Umbilical cord (tissue), 2 donors: ENCODE measurements at places on chromosomes 3 and 15. TPM values are rescaled to one million over a fixed set of nuclear protein-coding genes. Genes with fewer than 3 reads are reported as not detected.

ZBED2 gene
- total RNA-seq: 8.7 TPM

UBAP1L gene
- 2.2 TPM for total RNA-seq

EFCC1 gene
- total RNA-seq: not detected

DNA sequence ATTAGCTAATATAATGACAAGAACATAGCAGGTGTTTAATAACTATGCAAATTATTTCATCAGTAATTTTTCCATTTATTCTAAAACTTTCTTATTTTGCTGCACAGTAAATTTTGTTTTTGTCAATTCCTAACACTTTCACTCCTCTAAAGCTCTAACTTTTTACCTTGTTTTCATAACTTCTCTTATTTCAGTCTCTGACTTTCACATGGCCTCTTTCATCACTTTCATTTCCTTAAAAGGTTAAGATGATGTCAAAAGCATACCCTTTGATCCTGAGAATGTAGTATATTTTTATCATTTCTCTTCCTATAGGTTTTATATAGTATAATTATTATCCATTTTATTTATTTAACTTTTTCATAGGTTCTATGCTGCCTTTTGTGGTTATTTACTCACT is 1325.8 kb upstream of the ALCAM start:
- DNase-seq: no peak

GRCh38 chr3:171972871-171973348 is 66.5 kb upstream of the FNDC3B start:
- peak; percentile 79 for DNase-seq

DNA sequence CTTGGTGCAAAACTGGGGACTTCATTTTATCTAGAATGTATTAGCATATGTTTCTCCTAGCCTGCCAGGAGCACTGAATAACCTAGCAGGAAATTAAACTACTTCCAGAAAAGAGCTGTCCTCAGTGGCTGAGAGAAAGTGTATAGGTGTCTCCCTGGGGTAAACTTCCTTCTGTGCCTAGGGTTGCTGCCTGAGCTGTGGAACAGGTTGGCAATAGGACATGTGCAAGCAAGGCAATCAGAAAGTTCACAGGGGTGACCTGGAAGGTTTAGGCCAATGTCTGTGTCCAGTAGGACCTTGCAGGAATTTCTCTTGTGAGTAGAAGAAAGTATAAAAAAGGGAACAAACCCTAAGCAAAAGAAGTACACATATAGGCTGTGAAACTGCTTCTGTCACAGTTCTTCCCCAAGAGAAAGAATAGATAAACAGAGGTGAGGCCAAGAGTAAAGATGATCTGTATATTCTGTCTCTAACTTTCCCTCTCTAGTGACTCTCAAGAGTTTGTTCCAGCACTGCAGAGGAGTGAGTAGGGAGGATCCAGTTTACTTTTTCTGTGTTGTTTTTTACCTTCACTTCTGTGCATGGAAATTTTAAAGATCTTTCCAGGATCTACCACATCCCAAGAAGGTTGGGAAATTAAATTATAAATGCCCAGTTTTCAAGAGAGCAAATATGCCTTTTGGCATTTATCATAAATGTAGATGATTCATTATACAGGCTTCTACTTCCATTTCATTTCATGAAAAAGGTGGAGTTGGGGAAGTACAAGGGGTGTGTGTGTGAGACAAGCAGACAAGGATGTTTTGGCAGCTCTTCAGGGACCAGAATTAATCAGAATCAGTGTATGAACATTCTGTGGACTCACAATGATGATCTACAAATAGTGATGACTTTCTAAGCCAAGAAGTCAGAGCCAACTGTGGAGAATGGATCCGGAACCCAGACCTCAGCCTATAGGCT is 155.2 kb downstream of the RBPMS2 start:
- no peak for DNase-seq

DNA sequence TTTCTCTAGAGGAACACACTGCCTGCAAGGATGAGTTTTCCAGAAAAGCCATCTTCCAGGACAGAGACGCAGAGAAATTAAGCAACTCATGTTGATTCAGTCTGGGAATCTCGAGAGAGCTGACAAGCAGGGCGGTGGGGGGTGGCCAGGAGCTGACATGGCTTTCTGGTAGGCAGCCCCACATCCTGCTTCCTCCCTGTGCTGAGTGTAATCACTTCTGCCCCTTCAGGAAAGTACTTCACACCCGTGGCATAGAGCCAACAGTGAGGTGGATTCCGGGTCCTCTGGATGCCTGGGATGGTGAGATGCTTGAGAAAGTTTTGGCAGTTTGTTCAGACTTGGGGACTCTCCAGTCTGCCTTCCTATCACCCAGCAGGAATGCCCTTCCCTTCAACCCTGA is 221.1 kb downstream of the SLCO3A1 start:
- peak; percentile 18 for DNase-seq
